ENCODE measurements at places on chromosomes 4 and X.
A peak's percentile ranks its signal among the peaks of the same experiment; 100 is the strongest.

GRCh38 chrX:37759351-37759750, 20.5 kb upstream of the CYBB start:
- no peak for DNase-seq

DNA sequence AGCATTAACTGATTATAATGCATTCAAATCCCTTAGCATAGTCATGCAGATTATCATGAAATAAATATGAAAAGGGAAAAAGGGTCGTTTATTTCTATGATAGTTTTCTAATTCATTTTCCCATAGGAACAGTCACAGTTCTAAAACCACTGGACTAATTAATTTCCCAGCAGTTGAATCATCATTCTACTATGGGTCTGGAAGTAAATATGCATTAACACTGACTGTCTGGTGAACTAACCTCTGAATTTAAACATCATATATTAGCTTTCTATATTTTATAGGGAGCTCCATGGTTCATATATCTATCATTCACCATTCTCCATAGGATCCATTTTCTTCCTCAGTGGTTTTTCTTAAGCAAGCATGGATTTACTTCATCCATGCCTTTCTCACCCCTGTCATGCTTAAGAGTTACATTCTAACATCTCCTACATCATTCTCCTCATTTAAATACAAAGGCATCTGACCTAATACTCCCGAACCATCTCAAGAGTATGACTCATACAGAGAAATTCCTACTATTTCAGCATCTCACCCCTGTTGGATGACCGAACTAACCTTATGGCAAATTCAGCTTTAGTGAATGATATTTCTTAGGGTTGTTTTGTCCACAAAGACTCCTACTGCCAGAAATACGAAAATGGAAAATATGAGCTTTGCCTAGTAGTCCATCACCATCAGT, 198.7 kb upstream of the ADAMTS3 start:
- no peak for DNase-seq

- no peak for DNase-seq
Observed at GRCh38 chr4:142331132-142331531, 515.0 kb downstream of the INPP4B start.

DNA sequence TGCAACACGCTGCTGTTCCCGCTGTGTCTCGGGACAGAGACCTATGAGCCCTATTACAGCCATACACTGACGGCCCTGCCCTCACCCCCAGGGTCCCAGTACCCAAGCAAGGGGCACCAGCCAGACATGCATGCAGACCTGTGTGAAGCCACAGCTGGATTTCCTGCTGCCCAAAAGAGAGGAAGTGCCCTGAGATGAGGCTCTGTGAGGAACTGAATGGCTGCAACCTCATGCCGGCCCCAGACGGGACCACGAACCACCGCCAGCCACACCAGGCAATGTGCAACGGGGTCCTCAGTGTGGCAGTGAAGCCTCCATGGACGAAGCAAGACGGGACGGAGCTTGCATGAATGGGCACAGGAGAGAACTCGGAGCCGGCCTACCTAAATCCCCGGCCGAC, 21.1 kb downstream of the CTBP1 start:
- DNase-seq = no peak

- DNase-seq = no peak
Observed at GRCh38 chr4:8221476-8221875, 22.4 kb downstream of the SH3TC1 start.

- DNase-seq = no peak
Observed at GRCh38 chr4:85861064-85861765, 386.3 kb downstream of the ARHGAP24 start.

DNA sequence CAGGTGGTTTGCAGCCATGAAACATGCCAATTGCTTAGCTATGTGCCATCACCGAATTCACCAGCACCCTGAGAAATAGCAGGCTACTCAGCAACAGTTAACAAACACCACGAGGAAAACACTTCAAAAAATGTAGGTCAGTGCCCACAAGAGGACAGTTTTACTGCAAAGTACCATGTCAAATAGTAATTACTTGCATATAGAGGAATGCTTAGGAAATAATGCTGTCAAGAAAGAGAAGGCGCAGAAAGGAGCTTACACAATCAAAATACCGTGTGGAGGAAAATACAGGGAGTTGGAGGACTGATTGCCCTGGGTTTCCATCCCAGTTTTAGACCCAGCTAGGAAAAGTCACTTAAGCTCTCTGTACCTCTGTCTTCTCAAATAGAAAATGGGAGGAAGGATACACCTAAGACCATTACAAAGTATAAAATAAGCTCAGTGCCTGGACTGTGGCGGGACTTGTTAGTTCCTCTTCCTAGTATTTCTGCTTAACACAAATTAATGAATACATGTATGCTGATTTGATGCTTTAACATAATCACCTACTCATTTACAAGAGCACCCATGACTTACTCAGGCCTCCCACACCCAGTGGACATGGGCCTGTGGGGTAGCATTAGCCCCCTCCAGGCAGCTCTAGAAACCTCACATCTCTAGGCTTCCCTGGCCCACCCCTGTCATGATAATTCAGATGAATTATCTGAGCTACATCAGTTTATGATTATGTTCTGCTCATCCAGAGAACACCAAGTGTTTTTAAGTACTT, 44.5 kb upstream of the IL21 start:
- no peak for DNase-seq

DNA sequence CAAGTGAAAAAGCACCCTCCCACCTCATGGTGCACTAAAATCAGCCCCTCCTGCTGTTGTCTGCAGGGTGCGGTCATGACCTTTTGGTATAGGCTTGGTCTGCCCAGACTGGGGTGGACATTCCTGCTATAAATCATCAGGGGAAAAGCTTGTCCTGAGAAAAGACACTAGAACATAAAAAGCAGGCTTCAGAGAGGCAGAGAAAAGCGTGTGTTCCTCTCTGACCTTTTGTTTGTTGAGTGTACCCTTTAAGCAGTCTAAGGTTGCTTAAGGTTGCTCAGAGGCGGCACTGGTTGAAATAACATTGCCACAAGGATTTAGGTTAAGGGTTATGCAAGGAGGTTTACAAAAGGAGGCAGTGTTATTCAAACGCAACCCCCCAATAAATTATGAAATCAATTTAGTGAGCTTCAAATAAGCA, 43.5 kb downstream of the CCDC158 start:
- DNase-seq = no peak

GRCh38 chrX:145821291-145821897, 3.8 kb downstream of the SLITRK2 start:
- no peak for DNase-seq

DNA sequence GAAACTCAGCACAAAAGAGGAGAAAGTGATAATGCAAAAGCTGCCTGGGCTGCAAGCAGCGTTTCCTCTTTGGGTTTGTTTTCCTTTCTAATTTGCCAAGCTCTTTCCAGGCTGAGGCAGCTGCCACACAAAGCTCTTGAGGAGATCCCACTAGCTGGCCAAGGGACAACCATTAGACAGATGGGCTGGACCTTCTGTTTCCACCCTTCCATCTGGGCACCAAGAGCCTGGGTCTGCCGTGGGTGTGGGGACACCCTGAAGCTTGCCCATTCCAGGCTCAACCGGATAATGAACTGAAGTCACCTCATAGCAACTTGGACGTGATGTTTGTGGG, 194.6 kb upstream of the C1QTNF7 start:
- DNase-seq = no peak

GRCh38 chrX:17474892-17475291, 99.9 kb downstream of the NHS start:
- no peak for DNase-seq

GRCh38 chr4:140188975-140189374, 35.0 kb upstream of the MAML3 start:
- DNase-seq = no peak

GRCh38 chr4:167109859-167110258, 124.4 kb downstream of the SPOCK3 start:
- no peak for DNase-seq

DNA sequence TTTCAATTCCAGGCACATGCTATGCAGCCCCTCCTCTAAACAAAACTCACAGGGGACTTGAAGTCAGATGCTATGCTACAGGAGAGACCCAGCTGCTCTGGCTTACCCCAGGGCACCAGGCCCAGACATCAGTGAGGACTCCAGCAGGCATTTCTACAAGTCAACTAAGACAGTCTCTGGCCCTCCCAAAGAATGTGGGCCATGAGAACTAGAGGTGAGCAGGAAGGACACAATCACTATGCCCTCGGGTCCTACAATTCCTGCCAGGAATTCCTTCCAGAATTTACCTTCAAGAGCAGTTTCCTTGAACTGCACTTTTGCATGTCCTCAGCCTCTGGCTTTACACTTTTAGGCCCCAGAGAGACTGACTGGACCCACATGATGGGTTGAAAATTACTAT, 17.4 kb downstream of the TMEM192 start:
- no peak for DNase-seq

GRCh38 chr4:168480931-168481611, 779 bp upstream of the DDX60L start:
- peak; percentile 26 for DNase-seq

DNA sequence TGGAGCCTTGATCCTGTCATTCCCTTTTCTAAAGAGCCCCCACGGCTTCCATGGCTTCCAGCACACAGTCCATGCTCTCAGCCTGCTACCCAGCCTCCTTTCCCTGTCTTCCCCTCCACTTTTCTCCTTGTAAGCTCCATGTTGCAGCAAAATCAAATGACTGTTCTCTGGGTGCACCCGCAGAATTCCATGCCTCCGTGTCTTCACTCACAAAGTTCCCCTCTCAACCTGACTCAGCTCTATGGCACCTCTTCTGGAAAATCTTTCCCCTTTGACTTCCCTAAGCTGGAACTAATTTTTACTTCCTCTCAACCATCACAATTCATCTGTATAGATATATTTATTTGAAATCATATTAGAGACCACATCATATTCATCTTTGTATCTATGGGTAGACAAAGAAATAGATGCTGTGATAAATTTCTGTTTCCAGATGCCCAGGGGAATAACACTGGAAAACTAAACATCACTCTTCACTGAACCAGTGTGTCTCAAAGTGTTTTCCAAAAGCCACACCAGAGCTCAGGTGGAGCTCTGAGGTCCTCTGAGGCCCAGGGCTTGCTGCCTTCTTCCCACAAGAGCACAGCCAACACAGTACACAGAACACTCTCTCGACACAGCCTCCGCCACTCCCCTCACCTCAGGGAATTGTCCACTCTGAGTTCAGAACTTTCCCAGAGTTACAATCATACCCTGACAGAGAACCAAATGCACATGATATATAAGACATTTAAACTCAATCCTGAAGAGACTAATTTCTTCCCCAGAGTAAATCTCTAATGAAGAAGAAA, 3.3 kb downstream of the SETD7 start:
- DNase-seq = no peak

DNA sequence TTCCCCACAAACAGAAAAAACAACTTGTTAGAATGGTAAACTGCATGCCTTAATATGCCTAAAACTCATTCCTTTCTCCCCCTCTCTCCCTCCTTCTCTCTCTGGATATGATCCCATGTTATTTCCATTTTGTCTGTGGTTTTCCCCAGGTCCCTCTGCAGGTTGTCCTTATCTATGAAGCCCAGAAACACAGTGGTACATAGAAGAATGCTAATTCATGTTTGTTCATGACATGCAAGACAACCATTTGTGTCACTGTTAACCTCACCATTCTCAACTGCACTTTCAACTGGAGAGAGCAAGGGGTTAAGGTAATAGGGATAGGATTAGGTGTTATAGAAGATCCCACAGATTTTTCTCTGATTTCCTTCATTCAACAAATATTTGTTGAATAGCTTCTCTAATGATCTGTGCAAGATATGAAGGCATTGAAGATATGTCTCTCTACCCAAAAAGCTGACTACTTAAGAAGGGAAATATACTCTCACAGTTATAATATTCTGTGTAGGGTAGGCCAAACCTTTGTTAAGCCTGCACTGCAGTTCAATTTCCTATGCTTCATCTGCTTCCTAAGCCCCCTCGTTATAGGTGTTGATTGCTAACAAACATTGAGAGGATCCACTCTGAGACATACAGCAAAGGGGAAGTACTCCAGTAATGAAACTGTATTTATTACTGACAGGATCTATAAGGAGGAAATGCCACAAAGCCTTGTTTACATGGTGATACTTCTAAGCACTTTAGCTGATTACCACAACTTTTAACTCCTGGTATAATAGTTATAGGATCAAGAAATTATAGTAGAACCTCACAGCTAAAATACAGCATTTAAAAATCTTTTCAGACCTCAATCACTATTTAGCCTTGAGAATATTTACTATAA, 96.1 kb downstream of the FRYL start:
- DNase-seq = no peak

GRCh38 chrX:54818221-54818620, 10.7 kb downstream of the MAGED2 start:
- no peak for DNase-seq

- DNase-seq = no peak
Observed at GRCh38 chr4:52863324-52863723, 1.2 kb downstream of the RASL11B start.

- DNase-seq = no peak
Observed at GRCh38 chr4:2359591-2360395, 58.7 kb downstream of the ZFYVE28 start.
